Psoas muscle (tissue), 8 donors: ENCODE measurements at places on chromosomes 11 and 22. TPM values are rescaled to one million over a fixed set of nuclear protein-coding genes. Genes with fewer than 3 reads are reported as not detected.
A peak's percentile ranks its signal among the peaks of the same experiment; 100 is the strongest.

DNA sequence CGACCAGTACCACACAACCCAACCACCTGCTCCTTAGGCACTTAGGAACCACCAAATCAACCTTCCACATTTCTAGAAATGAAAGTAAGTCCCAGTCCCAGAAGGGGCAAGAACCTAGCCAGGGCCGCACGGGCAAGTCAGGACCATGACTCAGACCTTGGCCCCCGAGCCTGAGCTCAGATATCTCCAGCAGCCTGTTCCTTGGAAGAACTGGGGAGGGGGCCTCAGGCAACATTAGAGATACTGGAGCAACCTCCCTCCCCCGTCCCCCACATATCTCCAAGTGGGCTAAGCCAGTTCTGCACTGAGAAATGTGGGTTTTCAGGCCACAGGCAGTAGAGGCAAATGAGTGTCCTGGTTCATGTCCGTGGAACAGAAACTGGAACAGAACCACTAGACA is 7.7 kb downstream of the ARAP1 start:
- no peak for DNase-seq
- no peak overlapping the region for H3K27ac ChIP-seq
- H3K4me3 ChIP-seq = no peak overlapping the region
- H3K4me1 ChIP-seq = peaks cover 10% of the 10 kb centered on the region
- no peaks in the 10 kb centered on the region for H3K36me3 ChIP-seq
- no peaks in the 10 kb centered on the region for H3K27me3 ChIP-seq

Gene KRTAP5-1
- total RNA-seq = not detected

- no peaks in the 10 kb centered on the region for H3K4me1 ChIP-seq
- no peaks in the 10 kb centered on the region for H3K27me3 ChIP-seq
- H3K36me3 ChIP-seq = no peaks in the 10 kb centered on the region
- no peak overlapping the region for H3K4me3 ChIP-seq
- no peak overlapping the region for H3K27ac ChIP-seq
- DNase-seq = no peak
Measured at GRCh38 chr11:14554959-14555358, 34.8 kb upstream of the PSMA1 start.

DNA sequence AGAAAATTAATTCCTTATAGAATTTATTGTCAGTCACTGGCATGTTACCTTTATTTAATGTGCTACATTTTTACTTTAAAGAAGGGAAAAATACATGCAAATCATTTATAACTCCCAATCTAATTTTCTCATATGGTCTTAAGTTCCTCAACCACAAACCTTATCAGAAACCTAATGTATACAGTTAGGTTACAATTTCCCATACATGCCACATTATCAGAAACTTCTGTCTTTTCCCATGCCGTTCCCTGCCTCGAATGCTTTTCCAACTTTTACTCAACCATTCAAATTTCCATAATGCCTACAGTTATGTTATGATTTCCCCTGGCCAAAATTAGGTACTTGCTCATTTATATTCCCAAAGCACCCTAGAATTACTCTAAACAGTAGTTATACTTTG is 13.5 kb downstream of the RSF1 start:
- H3K27ac ChIP-seq = no peak overlapping the region
- H3K36me3 ChIP-seq = peaks cover 5% of the 10 kb centered on the region
- peaks cover 12% of the 10 kb centered on the region for H3K4me1 ChIP-seq
- no peak for DNase-seq
- no peaks in the 10 kb centered on the region for H3K27me3 ChIP-seq

Gene VPS26B
- 21.8 TPM for total RNA-seq

Gene DRD4
- total RNA-seq = 0.55 TPM

Gene PAMR1
- total RNA-seq = 1.9 TPM

- H3K36me3 ChIP-seq = no peaks in the 10 kb centered on the region
- no peak overlapping the region for H3K27ac ChIP-seq
- DNase-seq = no peak
- no peaks in the 10 kb centered on the region for H3K27me3 ChIP-seq
Measured at GRCh38 chr11:68340784-68341556, 28.6 kb downstream of the LRP5 start.

DNA sequence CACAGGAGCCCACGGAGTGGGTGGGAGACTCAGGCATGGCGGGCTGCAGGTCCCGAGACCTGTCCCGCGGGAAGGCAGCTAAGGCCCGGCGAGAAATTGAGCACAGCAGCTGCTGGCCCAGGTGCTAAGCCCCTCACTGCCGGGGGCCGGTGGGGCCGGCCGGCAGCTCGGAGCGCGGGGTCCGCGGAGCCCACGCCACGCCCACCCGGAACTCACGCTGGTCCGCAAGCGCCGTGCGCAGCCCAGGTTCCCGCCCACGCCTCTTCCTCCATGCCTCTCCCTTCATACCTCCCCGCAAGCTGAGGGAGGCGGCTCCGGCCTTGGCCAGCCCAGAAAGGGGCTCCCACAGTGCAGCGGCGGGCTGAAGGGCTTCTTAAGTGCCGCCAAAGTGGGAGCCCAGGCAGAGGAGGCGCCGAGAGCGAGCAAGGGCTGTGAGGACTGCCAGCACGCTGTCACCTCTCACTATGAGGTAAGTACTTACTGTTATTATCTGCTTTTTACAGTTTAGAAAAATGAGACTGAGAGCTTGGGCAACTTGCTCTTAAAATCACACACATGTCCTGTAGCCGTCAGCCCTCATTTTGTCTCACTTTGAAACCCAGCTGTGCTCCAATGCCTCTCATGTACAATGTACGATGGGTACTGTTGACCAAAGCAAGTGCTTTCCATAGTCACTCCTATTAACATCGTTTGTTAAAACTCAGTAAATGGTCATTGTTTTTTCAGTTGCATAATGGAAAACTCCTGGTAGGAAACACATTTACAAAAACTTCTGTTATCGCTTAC is 12.2 kb upstream of the OR10D3 start:
- no peak for DNase-seq
- H3K4me1 ChIP-seq = no peaks in the 10 kb centered on the region
- no peaks in the 10 kb centered on the region for H3K27me3 ChIP-seq
- H3K36me3 ChIP-seq = no peaks in the 10 kb centered on the region
- no peak overlapping the region for H3K27ac ChIP-seq
- no peak overlapping the region for H3K4me3 ChIP-seq

DNA sequence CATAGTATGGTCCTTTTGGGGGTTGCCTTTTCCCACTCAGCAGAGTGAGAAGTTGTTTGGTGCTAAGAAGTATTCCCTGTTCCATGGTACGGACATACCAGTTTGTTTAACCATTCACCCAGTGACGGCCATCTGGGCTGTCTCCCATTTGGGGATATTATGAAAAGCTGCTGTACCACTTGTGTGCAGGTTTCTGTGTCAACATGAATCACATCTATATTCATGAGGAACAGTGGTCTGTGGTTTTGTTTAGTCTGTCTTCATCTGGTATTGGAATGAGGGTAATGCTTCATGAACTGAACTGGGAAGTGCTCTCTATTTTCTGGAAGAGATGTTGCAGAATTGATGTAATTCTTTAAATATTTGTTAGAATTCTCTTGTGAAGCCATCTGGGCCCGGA is 89.5 kb downstream of the TRMU start:
- no peaks in the 10 kb centered on the region for H3K36me3 ChIP-seq
- H3K27ac ChIP-seq = no peak overlapping the region
- DNase-seq = no peak
- H3K4me1 ChIP-seq = no peaks in the 10 kb centered on the region
- H3K27me3 ChIP-seq = peaks cover 3% of the 10 kb centered on the region
- no peak overlapping the region for H3K4me3 ChIP-seq

GRCh38 chr11:96614101-96614500 is 224.3 kb downstream of the JRKL start:
- H3K4me1 ChIP-seq = no peaks in the 10 kb centered on the region
- no peaks in the 10 kb centered on the region for H3K36me3 ChIP-seq
- no peak for DNase-seq
- H3K4me3 ChIP-seq = no peak overlapping the region
- no peaks in the 10 kb centered on the region for H3K27me3 ChIP-seq

Gene ANGPTL5
- 0.21 TPM for total RNA-seq

Gene TCN2
- 8.4 TPM for total RNA-seq

Gene C1QTNF4
- total RNA-seq = 0.39 TPM

GRCh38 chr11:3803726-3804495 is 4.4 kb upstream of the PGAP2 start:
- DNase-seq = no peak
- no peaks in the 10 kb centered on the region for H3K27me3 ChIP-seq

GRCh38 chr11:68038718-68039525 is at the start of gene TCIRG1:
TCIRG1 (plus strand) TSS chr11:68039025; CDS start chr11:68041272, 2,247 bp downstream.
- H3K4me3 ChIP-seq = peak within 1 kb of the TSS; percentile 75
- DNase-seq = peak; percentile 90
- peak within 1 kb of the TSS; percentile 77 for H3K27ac ChIP-seq
- no peaks in the 10 kb centered on the region for H3K27me3 ChIP-seq
- H3K36me3 ChIP-seq = peaks cover 25% of the 10 kb centered on the region
- H3K4me1 ChIP-seq = peaks cover 18% of the 10 kb centered on the region

Gene TSG101
- total RNA-seq = 105 TPM

DNA sequence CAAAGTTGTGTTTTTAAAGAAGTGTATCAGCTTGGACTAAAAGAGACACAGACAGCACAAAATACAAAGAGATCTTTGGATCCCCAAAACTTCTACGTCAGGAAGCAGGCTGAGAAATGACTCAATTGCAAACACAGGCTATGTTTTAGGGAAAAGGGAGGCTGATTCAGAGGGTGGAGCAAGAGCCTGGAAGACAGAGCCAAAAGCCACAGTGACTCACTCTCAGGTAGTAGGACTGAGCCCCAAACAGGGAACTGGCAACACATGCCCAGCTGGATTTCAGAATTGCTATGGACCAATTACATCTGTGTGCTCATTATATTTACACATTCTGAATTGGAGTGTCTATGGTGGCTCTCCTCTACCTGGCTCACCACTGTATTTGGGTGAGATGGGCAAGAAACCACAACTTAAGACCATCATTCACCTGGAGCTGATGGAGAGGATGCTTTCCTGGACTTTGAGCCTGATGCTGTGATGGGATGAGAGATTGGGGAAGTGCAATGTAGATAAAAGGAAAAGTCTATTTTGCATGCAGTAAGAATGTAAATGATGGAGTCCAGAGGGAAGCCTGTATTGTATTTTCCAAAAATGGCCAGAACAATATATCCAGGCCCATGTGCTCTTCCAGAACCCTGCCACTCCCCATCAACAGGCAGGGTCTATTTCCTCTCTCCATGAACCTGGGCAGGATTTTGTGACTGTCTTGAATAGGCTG is 20.8 kb upstream of the LINC01488 start:
- H3K4me3 ChIP-seq = no peak overlapping the region
- H3K36me3 ChIP-seq = no peaks in the 10 kb centered on the region
- DNase-seq = no peak

GRCh38 chr11:22922672-22923071 is 62.4 kb upstream of the CCDC179 start:
- H3K4me1 ChIP-seq = no peaks in the 10 kb centered on the region
- no peak overlapping the region for H3K27ac ChIP-seq
- DNase-seq = no peak
- no peak overlapping the region for H3K4me3 ChIP-seq
- H3K27me3 ChIP-seq = no peaks in the 10 kb centered on the region

GRCh38 chr11:100687630-100688395 is 725 bp downstream of the ARHGAP42 start:
- H3K4me1 ChIP-seq = no peaks in the 10 kb centered on the region
- peak overlapping the region; percentile 86 for H3K27ac ChIP-seq
- peak overlapping the region; percentile 74 for H3K4me3 ChIP-seq
- no peaks in the 10 kb centered on the region for H3K27me3 ChIP-seq
- peak; percentile 57 for DNase-seq

DNA sequence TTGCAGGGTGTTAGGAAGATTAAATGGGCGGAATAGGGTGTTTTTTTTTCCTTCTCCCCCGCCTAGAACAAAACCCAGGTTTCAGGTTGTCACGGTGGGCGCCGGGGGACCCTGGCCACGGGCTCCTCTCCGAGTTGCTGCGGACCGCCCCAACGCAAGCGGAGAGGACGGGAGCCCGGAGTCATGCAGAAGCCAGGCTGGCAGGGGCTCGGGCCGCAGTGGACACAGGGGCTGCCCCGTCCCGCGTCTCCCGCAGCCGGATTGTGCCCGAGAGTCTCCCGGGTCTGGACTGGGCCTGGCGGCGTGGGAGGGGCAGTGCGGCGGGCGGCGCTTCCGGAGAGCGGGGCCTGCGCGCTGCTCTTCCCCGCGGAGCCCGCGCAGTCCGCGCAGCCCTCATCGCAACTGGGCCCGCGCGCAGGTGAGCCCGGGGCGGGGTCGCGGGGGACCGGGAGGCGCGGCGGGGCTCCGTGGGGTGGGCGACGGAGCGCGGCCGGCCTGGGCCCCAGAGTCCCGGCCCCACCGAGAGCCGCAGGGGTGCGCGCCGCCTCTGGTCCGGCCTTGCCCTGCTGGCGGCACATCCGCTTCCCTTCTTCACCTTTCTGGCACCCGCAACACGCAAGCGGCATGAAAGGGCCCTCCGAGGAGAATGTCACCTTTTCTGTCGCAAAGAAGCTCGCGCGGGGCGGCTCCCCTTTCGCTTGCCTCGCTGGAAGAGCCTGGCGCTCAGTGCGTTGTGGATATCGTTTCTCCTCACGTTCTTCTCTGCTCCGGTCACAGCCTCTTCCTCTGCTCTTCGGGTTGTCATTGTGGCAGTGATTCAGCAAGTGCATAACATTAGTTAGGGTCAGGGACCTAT is at the start of gene TIRAP:
TIRAP (plus strand) TSS at position 358 of the 856 bp plus-strand sequence. CDS start 7,802 bp downstream, outside the sequence.
- H3K27ac ChIP-seq = peak within 1 kb of the TSS; percentile 94
- H3K27me3 ChIP-seq = no peaks in the 10 kb centered on the region
- peak within 1 kb of the TSS; percentile 68 for H3K4me3 ChIP-seq
- H3K4me1 ChIP-seq = peaks cover 22% of the 10 kb centered on the region
- DNase-seq = peak; percentile 86

Gene ESRRA
- total RNA-seq = 104 TPM

Gene UPK3A
- 3.9 TPM for total RNA-seq

GRCh38 chr11:47121056-47121455 is 55.6 kb downstream of the ARFGAP2 start:
- no peaks in the 10 kb centered on the region for H3K27me3 ChIP-seq
- no peak for DNase-seq
- no peak overlapping the region for H3K4me3 ChIP-seq
- H3K27ac ChIP-seq = no peak overlapping the region

Gene TRPM5
- not detected for total RNA-seq

DNA sequence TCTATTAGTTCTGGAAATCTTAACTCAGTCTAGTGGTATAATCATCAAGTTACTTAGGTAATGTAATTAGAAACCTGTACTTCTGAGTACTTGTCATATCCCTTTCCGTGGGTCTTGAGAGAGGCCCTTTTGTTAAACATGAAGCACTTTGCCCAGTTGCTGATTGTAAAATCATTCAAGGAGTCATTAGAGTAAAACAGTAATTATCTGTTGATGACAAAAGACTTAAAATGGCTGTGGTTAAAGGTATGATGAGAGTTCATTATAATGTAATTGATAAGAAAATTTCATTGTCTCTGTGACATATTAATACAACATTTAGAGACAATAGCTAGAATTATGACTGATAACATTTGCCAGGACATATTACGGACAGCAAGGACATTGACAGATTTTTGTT is 34.3 kb downstream of the PRR5L start:
- H3K27me3 ChIP-seq = no peaks in the 10 kb centered on the region
- no peak overlapping the region for H3K27ac ChIP-seq
- no peak overlapping the region for H3K4me3 ChIP-seq
- no peaks in the 10 kb centered on the region for H3K4me1 ChIP-seq
- H3K36me3 ChIP-seq = no peaks in the 10 kb centered on the region

Gene OR2D2
- total RNA-seq = not detected

Gene CASP1
- 1.6 TPM for total RNA-seq
